ENCODE measurements at places on chromosomes 3 and 15.
A peak's percentile ranks its signal among the peaks of the same experiment; 100 is the strongest.

GRCh38 chr3:174198199-174198598 is 660.9 kb upstream of the NAALADL2 start:
- peak; percentile 18 for DNase-seq

- DNase-seq = no peak
These were observed 9.3 kb downstream of the SECISBP2L start for GRCh38 chr15:49036650-49037545.

GRCh38 chr3:184565421-184566211 is 4.0 kb downstream of the EPHB3 start:
- no peak for DNase-seq

- DNase-seq = no peak
These were observed 29.3 kb downstream of the APPL1 start for GRCh38 chr3:57256844-57257243.

GRCh38 chr3:130300888-130301287 is 44.6 kb upstream of the COL6A5 start:
- DNase-seq = no peak

DNA sequence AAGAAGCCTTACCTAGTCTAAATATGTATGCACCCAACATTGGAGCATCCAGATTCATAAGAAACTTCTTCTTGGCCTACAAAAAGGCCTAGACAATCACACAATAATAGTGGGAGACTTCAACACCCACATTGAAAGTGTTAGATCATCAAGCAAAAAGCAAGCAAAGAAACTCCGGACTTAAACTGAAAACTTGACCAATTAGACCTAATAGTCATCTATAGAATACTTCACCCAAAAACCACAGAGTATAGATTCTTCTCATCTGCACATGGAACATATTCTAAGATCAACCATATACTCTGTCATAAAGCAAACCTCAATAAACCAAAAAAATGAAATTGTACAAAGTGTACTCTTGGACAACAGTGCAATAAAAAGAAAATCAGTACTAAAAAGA is 22.3 kb upstream of the OR5K4 start:
- no peak for DNase-seq

GRCh38 chr15:69576035-69576526 is 123.5 kb downstream of the RPLP1 start:
- no peak for DNase-seq
